ENCODE measurements at places on chromosomes 4 and X.
A peak's percentile ranks its signal among the peaks of the same experiment; 100 is the strongest.

DNA sequence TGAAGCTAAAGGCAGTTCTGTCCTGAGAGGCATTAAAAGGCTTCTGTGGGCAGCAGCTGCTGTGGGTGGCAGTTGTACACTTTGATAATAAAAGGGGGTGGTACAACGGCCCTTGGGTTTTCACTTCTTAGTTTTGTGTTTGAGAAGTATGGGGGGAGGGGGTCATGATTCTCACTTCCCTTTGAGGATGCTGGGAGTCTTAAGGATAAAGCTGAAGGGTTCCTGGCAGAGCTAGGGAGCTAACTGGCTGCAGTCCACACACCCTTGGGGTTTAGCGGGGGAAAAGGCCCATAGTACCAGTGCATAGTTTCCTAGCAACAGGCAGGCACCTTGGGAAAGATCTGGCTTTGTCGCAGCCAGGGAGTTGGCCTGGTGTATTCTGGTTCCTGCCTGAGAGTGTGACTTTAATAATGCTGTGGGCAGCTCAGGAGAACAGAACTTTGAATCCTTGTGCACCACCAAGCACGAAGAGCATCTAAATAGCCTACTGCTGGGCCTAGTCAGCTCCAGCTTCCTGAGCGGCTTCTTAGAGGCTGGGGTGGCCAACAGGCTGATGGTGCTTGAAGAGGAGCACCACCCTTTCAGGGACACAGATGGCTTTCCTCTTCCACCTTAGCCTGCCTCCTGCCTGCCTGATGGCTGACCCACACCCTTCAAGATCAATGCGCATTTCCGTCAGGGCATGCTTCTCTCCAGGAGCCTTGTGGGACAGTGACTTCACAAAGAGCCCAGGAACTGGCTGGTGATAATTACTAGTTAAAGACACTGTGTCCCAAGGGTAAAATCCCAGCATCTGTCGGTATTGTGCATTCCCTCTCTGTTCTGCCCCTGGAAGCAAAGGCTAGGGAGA, 12.5 kb downstream of the ZBTB33 start:
- peak; percentile 11 for DNase-seq

- no peak for DNase-seq
Measured at GRCh38 chr4:152132776-152133175, 372.0 kb upstream of the GATB start.

- DNase-seq: no peak
Measured at GRCh38 chr4:40402556-40402955, 67.4 kb downstream of the CHRNA9 start.

DNA sequence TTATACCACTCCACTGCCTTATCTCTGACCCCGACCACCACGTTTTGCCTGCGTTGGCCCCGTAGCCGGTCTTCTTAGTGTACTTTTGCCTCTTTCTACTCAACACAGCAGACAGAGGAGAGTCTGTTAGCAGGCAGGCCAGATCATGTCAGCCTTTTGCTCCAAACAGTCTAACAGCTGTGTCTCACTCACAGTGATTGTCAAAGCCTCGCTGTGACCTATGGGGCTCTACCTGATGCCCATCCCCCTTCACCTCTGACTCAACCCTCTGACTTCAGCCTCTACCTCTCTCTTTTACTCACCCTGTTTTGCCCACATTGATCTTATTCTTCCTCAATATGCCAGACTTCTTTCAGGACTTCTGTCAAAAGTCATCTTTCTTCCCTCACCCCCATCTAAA, 127.1 kb downstream of the TRIML1 start:
- no peak for DNase-seq

DNA sequence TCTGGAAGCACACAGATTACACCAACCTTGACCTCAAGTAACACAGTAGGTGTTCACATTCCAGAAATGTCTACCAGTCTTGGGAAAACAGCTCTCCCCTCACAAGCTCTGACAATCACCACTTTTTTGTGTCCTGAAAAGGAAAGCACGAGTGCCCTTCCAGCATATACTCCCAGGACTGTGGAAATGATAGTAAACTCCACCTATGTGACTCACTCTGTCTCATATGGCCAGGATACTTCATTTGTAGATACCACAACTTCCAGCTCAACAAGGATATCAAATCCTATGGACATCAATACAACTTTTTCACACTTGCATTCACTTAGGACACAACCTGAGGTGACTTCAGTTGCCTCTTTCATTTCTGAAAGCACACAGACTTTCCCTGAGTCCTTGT, 46.9 kb downstream of the ADGRG4 start:
- no peak for DNase-seq

DNA sequence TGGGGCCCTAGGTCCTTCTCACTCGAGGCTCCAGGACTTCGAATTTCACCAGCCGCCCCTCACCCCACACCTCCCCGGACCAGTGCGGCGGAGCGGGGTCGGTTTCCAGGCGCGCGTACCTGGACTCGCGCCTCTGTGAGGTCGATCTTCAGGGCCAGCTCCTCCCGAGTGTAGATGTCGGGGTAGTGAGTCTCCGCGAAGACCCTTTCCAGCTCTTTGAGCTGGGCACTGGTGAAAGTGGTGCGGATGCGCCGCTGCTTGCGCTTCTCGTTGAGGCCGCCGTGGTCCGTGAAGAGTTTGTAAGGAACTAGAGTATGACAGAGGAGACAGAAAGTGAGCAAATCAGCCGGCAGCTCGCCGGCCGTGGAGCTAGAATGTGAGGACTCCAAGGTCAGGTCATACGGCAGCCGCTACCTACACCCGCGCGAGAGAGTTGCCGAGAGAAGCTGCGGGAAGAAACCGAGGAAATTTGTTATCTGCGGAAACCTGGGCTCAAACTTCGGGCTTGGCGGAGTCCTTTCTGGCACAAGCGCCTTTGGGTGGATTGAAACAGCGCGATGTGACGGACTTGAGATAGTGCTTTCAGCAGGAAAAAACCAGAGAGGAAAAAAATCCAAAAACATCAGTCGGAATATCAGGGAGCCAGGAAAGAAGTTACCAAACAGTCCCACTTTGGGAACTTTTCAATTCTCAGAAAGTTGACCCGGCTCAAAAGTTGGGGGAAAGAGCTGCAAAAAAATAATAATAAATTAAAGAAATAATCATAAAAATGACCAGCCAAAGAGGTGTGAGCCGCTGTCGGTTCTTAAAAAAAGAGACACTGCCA, 1.1 kb downstream of the PHOX2B start:
- DNase-seq: no peak

DNA sequence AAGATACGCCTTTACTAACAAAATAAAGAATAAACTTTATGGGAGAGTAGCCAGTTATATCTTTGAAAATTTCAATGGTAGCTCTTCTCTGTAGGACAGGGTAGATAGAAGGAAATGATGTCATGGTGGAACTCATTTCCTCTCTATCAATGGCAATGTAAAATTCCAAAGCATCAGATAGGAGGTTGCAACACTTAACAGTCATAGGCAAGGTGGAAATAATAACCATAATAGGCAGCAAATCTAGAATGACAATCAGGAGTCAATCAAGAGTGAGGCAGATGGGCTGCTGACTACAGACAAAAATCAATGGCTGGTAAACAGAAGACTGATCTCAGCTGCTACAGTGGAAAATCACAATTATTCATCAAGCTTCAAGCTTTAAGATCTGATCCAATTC, 53.9 kb upstream of the TET2 start:
- DNase-seq: no peak

- no peak for DNase-seq
Measured at GRCh38 chr4:156496797-156497196, 474.8 kb downstream of the PDGFC start.

DNA sequence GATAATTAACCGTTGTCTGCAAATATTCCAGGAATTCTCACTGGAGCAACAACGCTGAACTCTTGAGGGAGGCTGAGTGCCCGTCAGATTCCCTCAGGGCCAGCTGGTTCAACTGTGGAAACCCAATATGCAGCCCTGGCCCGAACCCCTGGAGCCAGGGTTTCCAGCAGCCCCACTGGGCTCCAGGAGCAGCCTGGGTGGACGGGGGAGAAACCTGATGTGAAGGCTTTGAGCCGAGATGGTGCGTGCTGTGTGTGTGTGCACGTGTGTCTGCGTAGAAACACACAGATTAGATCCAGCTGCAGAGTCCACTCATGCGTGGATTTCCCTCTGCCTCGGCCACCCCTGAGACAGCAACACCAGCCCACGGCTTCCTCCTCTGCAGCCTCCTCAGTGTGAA, 19.4 kb upstream of the SLC25A6 start:
- no peak for DNase-seq

DNA sequence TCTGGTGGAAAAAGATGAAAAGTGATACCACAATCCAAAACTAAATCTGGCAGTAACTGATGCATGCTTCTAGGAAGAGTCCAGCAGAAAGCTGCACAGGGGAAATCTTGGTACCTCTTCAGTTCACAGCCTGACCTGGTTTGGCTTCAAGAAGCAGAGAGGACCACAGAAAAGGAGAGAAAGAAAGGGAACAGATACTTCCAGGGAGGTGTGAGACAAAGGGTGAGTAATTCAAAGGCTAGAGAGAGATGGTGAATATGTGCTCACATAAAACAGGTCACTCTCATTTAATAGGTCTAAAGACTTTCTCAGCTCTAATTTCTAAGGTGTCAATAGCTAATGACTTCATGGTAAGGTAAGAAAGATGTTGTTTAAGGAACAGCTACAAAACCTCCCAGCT, 11.2 kb downstream of the FGFBP2 start:
- DNase-seq: no peak

GRCh38 chr4:107131295-107131694, 95.2 kb upstream of the DKK2 start:
- no peak for DNase-seq

GRCh38 chr4:166498546-166498945, 625.5 kb downstream of the TLL1 start:
- DNase-seq: no peak

DNA sequence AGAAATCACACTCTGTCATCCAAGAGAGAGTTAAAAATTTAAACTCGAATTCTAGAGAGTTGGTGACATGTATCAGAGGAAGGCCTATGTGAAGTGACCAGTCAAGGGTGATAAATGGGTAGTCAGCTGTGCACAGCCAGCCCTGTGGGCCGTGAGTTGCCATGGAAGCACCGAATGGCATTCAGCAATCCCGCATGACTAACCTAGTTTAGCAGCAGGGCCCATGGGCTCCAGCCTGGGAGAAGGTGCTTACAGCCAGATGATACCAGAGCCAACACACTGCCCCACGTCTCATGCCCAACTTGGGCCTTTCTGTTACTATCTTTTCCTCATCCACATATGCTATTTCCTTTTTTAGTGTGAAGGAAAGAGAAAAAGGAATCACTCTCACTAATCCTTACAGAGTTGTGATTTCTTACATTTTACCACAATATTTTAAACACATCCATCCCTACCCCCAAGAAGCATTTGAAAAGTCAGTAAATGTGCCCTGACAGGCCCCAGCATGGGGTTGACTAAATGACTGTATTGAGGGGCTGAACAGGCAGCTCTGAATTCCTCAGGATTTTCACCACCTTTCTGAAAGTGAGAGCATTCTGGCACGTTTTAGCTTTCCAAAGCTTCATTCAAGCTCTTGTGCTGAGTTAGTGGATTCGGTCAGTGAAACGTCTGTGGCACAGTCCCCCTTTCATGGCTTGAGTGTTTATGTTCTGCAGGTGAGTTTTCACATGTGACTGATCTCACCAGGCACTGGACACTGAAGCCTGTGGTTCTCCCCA, 104.2 kb downstream of the AFF1 start:
- DNase-seq: peak; percentile 47
